DMS153 (cell line): ENCODE measurements at places on chromosomes 16 and 17.

DNA sequence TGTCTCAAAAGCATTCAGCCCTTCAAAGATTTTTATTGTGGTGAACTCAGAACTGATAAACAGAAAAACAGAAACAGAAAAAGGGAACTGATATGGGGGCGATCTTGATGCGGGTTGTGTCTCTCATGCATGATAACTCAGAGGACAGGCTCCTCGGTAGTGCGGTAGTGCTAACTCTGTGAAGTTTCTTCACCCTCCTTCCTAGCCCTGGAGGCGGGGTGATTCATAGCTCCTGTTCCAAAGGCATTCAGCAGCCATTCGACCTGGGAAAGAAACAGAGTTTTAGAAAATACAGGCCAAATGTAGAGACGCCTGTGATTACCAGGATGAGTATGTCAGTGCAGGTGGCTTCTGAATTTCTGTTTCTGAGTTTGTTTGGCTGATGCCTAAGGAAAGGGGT, 5.5 kb upstream of the MAF start:
- DNase-seq: no peak

- DNase-seq: no peak
Observed at GRCh38 chr16:84397090-84397489, 28.8 kb downstream of the ATP2C2 start.

- no peak for DNase-seq
Observed at GRCh38 chr16:8655184-8655717, 19.2 kb upstream of the ABAT start.

DNA sequence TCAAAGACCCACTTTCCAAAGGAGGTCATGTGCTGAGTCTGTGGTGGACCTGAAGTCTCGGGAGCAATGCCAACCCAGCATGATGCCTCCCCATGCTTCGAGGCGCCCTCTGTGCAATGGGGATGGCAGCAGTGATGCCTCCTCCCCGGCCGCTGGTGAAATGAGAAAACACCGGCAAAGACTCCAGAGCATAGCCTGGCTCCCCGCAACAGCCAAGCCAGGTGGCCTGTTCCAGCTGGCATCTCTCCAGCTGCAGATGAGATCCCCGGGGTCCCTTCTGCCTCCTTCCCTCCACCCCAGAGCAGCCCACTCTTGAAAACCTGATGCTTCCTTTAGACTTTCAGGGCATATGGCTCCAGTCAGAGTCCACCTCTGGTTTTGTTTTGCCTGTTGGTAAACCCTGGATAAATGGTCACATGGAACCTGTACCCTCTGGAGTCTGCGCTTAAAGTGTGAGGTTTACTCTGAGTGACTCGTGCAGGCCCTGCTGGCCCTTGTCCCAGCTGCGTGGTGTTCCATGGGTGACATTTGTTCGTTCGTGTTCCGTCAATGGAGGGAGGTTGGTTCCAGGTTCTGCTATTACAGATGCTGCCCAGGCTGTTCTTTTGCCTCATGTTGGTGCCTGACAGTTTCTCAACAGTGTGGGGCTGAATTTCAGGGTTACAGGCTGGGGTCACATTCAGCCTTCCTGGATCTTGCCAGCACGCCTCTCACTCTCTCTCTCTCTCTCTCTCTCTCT, 181.8 kb upstream of the CIBAR2 start:
- DNase-seq: no peak

- DNase-seq: no peak
Observed at GRCh38 chr16:30728899-30729672, 19.1 kb upstream of the PHKG2 start.

DNA sequence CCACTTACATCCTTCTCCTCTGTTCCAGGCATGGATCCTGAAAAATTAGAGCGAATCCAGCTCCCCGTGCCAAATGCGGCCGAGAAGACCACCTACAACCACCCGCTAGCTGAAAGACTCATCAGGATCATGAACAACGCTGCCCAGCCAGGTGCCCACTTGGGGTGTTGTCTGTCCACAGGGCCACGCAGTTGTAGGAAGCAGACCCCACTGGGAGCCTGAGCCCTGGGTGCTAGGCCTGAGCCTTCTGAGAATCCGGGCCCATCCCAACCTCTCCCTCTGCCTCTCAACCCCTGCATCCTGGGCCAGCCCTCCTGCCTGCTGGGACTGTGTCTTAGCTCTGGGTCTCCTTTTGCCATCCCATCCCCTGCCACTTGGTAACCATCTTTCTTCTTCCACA, 95.4 kb downstream of the CLEC16A start:
- DNase-seq: no peak
